ENCODE measurements at places on chromosomes 11 and 22. TPM values are rescaled to one million over a fixed set of nuclear protein-coding genes. Genes with fewer than 3 reads are reported as not detected.

DNA sequence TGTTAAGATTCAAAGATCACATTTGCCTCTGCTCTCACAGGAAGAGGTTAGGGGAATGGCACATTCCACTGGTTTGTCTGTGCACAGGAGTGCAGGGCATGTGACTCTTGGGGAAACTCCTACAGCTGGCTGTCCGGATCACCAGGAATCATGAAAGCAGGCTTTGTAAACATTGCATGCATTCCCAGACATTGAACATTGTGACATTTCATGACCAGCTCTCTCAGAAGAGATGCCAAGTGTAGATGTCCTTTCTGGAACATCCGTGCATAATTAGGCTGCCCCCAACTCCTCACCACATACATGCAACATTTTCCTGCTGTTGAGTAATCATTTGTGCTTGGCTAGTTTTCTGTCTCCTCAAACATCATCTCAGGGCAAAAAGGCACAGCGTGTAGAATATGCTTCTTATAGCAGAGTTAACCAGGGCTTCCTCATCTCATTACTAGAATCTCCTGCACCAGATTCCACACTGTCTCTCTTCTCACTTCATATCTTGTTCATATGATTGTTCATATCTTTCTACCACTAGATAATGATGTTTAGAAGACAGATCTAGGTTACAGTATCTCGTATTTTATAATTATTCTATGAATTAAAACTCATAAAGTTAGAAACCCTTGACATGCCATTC lies 694.7 kb downstream of the NTM start:
- DNase-seq: no peak

The UPK3A gene
- not detected for total RNA-seq

DNA sequence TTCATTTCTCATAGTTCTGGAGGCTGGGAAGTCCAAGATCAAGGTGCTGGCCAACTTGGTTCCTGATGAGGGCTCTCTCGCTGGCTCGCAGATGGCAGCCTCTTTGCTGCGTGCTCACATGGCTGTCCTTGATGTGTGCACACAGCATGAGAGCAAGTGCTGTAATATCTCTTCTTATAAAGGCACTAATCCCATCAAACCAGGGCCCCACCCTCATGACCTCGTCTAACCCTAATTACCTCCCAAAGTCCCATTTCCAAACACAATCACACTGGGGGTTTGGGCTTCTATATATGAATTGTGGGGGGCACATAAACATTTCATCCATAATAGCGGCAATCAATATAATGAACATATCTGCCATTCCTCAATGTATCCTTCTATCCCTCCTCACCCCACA lies 1062.1 kb downstream of the BRD1 start:
- DNase-seq: no peak

The CRYBA4 gene
- not detected for total RNA-seq

DNA sequence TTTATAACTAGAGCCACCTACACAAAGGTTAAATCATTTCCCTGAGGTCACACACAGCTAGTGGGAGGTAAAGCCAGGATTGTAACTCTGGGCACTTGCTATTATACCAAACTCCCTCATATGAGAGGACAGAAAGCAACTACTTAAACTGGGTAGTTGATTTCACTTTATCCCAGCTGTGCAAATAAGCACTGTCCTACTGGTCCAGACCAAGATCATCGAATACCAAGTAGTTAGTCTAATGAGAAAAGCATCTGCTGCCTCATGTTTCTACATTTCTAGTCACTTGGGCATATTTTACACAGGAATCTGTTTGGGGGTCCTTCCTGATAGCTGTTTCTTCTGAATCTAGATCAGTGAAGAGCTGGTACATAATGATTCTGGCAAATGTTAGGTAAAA lies 178.6 kb upstream of the NARS2 start:
- no peak for DNase-seq

DNA sequence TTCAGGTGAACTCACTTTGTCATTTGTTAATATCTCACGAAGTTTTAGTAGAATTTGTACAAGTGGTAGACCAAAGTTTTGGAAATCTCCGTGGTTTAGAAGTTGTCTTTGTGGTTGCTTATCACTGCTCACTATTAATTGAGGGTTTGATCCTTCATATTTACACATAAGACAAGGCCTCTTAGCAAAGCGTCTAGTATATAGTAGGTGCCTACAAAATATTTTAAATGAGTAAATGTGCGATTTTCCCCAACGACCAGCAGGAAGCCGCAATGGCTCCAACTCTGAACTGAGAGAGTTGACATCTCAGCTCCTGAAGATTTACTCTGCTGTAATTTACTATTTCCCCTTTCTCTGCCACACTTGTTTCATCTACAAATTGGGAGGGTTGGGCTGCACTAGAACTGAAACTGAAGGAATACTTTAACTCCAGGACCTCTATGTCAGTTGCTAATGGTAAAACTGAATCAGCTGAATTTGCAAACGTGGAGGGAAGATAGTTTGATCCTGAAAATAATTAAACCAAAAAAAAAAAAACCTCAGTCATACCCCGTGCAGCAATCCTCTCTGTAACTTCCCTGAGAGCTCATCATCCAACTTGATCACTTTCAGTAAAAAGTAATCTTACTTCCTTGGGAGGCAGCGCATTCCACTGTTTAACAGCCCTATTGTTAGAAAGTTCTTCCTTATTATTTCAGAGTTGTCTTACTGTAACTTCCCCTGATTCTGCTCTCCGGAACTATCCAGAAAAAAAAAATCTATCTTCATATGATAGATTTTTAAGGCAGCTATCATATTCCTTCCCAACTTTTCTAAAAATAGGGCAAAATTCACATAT lies 1.3 kb upstream of the SBF2 start:
- no peak for DNase-seq

DNA sequence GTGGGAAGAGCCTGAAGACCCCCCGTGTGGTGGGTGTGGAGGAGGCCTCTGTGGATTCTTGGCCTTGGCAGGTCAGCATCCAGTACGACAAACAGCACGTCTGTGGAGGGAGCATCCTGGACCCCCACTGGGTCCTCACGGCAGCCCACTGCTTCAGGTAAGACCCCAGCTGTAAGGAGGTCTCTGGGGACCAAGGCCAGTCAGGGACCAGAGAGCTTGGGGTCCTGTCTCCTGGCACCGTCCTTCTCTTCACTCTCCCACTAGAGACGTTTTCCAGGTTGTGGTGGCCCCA lies 24.9 kb upstream of the SMIM35 start:
- DNase-seq: no peak

DNA sequence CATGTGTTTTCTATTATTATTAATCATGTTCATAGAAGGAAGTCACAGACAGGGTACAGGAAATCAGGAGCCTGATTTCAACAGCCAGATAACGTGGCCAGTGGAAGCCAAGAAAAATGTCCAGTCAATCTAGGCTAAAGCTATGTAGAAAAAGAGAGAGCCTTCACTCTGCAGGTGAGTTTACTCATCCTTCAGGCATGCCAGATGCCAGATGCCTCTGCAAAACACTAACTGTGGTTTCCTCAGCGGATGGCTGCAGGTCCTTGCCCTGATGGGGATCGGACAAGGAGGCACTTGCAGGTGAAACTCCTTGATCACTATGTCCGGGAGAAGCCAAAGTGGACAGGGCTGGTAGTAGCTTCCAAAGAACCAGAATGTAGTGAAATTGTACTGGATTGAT lies 962.3 kb upstream of the RAG2 start:
- no peak for DNase-seq

The GGT1 gene
- 4.9 TPM for total RNA-seq

DNA sequence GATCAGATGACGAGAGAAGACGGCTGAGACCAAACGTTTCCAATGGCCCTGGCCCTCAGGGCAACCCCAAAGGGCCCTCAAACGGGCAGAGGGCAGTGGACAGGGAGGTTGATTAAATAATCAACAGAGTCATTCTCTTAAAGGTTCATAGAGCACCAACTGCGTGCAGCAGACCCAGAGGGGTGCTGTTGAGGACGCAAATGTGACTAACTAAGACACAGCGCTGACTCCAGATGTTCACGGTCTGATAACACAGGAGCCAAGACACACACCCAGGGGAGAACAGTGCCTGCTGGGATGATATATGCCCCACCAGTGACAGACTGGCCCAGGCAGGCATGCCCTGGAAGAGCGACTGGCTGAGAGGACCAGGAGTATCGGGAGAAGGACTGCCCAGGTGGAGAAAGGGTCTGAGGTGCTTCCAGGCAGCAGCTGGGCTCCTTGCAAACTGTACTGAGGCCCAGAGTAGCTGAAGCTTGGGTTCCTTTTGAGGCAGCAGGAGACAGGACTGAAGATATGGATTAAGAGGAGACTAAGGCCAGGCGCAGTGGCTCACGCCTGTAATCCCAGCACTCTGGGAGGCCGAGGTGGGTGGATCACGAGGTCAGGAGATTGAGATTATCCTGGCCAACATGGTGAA lies 7.7 kb downstream of the VWCE start:
- DNase-seq: no peak

GRCh38 chr11:73875840-73876239 lies 806 bp downstream of the COA4 start:
- no peak for DNase-seq

DNA sequence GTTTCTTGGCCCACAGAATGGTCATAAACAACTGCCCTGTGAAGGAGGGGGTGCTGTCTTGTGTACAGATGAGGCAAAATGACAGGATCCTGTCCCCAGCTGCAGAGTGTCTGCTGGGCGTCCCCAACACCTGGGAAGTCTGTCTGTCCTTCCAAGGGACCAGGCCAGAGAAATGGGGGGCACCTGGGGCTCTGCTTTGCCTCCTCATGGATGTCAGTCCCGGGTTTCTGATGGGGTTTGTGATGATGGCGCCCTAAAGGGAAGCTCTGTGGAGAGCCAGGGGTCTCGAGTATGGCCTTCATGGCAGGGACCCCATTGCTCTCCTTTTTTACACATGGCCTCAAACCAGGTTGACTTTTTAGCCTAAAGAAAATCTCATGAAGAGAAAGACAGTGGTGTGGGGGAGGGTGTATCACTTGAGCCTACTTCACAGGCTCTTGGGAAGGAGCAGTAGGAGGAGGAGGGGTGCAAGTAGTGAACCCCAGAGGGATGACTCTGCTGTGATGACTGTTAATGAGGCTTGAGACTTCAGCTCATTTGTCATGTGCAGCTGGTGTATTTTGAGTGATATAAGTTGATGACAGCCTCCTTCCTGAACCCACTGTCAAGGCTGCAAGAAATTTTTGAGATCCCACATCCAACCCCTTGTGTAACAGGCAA lies 40.6 kb upstream of the TUB start:
- no peak for DNase-seq

GRCh38 chr11:120432056-120433018 lies 79.2 kb upstream of the GRIK4 start:
- DNase-seq: no peak

The C11orf52 gene
- not detected for total RNA-seq

The CARD18 gene
- not detected for total RNA-seq

The TBC1D10A gene
- total RNA-seq: 6.4 TPM

The SOX10 gene
- 2.7 TPM for total RNA-seq

The VWCE gene
- total RNA-seq: 3.3 TPM

GRCh38 chr22:29971607-29972006 lies 88.6 kb downstream of the MTMR3 start:
- no peak for DNase-seq

- DNase-seq: no peak
Observed at GRCh38 chr11:8190431-8190830, 21.6 kb upstream of the RIC3 start.

The ZP1 gene
- not detected for total RNA-seq

DNA sequence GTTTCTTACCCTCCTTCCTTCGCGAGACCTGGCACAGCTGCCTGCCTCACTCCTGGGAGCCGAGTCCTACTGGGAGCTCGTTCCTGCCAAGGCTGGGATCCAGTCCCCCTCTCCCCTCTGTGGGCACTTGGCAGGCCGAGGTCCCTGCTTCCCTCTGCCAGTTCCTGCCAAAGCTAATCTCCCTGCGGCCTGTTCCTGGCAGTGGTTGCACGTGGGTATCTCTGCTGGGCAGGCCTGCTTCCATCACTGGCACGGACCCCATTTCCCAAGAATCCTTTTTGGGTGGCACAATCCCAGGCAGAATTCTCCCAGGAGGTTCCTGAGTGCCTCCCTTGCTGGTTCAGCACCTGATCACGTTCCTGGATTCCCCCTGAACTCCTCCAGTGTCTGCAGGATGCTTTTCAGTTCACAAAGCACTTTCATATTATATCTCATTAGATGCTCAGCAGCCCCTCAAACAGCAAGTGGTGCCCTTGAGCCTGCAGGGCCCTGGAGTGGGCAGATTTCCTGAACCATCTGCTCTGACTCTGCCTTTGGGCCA lies 96.5 kb downstream of the RRM1 start:
- DNase-seq: peak; percentile 84

The LIF gene
- total RNA-seq: 0.09 TPM

DNA sequence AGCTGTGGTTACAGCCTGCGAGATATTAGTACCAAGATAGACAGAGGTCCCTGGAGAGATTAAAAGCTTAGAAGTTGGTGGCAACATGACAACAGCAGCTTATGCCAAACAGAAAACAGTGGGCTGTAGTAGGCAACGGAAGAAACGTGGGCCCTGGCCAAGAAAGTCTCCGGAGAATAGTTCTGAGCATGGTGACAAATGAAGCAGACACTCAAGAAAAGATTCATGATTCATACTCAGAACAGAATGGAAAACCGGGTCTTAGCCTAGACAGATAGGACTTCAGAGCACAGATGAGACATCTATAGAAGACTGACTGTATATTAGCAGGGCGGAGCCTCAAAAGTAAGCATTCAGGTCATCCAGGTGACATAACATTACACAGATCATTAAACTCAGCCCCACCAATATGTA lies 727.4 kb downstream of the ETS1 start:
- no peak for DNase-seq

GRCh38 chr22:30248484-30248883 lies 1.9 kb upstream of the LIF start:
- DNase-seq: no peak

DNA sequence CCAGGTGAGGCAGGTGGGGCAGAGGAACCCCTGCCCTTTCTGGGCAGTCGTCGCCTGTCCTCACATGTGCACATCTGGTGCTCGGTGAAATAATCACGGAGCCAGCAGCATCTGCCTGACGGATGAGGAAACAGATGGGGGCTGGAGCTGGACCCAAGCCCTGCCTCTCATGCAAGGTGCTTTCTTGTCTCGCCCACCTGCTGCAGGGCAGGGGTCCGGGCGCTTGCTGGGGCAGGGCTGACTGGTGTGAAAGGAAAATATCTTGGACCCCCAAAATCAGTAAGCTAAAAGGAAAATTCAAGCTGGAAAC lies 3.3 kb downstream of the ALDH3B2 start:
- no peak for DNase-seq

- DNase-seq: no peak
Observed at GRCh38 chr11:68822546-68822945, 19.2 kb downstream of the CPT1A start.

DNA sequence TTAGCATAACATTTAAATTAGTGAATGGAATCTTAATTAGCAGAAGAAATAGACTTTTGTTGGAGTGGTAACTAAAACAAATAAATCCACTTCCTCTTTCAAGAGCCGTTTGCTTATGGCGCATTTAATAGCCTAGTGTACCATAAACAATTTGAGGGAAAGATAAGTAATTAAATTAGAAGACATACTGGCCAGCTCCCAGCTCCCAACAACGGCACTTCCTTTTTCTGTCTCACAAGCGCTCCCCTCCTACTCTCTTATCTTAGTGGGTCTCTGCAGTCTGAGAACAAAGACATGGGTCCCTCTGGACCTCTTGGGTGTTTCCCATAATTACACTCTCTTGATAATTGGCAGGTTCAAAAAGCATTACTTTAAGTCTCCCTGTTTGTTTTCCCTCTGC lies 146.0 kb downstream of the OPCML start:
- no peak for DNase-seq

GRCh38 chr22:23068096-23068831 lies 2.1 kb upstream of the GNAZ start:
- no peak for DNase-seq

Data from cerebellum (tissue), 4 donors.